Diencephalon (tissue), 1 donor: ENCODE measurements at places on chromosomes 2 and 18. TPM values are rescaled to one million over a fixed set of nuclear protein-coding genes. Genes with fewer than 3 reads are reported as not detected.

The PTGR3 gene
- 23.8 TPM for total RNA-seq

The CREG2 gene
- total RNA-seq, result 47.1 TPM

The CPLX4 gene
- not detected for total RNA-seq

The CNOT9 gene
- total RNA-seq, result 39.4 TPM

The LOXL3 gene
- 6.7 TPM for total RNA-seq

The MAB21L4 gene
- total RNA-seq, result not detected

The LRRTM4 gene
- total RNA-seq, result 70.6 TPM

The MC4R gene
- total RNA-seq, result 14.8 TPM

The MRPL33 gene
- 102 TPM for total RNA-seq

The PTPRM gene
- 190 TPM for total RNA-seq

The RAX gene
- total RNA-seq, result 0.23 TPM

The RPL31 gene
- total RNA-seq, result 1,134 TPM

The RAB17 gene
- total RNA-seq, result under 0.01 TPM

The FTCDNL1 gene
- 4.8 TPM for total RNA-seq

The RSAD2 gene
- total RNA-seq, result 3.2 TPM

The PDE1A gene
- total RNA-seq, result 34.4 TPM

The TMBIM1 gene
- 15.7 TPM for total RNA-seq

The ANKZF1 gene
- total RNA-seq, result 29.3 TPM

The SERPINB8 gene
- total RNA-seq, result 2.1 TPM

The L3MBTL4 gene
- total RNA-seq, result 19.8 TPM

The RAD51AP2 gene
- total RNA-seq, result 1.2 TPM

The UGT1A4 gene
- not detected for total RNA-seq

The NEU2 gene
- total RNA-seq, result not detected

The TSHZ1 gene
- 10.4 TPM for total RNA-seq

The BCL11A gene
- total RNA-seq, result 71.5 TPM

The SLC38A11 gene
- total RNA-seq, result 4.4 TPM

The ADCYAP1 gene
- total RNA-seq, result 18.5 TPM

The SIX2 gene
- total RNA-seq, result not detected

The RAB1A gene
- total RNA-seq, result 128 TPM

The ANKRD29 gene
- total RNA-seq, result 11.3 TPM

The CWC22 gene
- 27.2 TPM for total RNA-seq

The PSMG2 gene
- 54.0 TPM for total RNA-seq

The IKZF2 gene
- total RNA-seq, result 17.8 TPM

The SERPINB13 gene
- total RNA-seq, result under 0.01 TPM

The ATP9B gene
- total RNA-seq, result 77.3 TPM

The LBX2 gene
- total RNA-seq, result not detected

The ITPRIPL1 gene
- 1.6 TPM for total RNA-seq

The CLEC4F gene
- not detected for total RNA-seq

The LAMA3 gene
- total RNA-seq, result 3.7 TPM

The NCKAP5 gene
- total RNA-seq, result 11.5 TPM

The GKN2 gene
- not detected for total RNA-seq

The CTNNA2 gene
- total RNA-seq, result 291 TPM

The DOK6 gene
- 80.7 TPM for total RNA-seq
